ENCODE measurements at places on chromosomes 5 and 9. TPM values are rescaled to one million over a fixed set of nuclear protein-coding genes. Genes with fewer than 3 reads are reported as not detected.

DNA sequence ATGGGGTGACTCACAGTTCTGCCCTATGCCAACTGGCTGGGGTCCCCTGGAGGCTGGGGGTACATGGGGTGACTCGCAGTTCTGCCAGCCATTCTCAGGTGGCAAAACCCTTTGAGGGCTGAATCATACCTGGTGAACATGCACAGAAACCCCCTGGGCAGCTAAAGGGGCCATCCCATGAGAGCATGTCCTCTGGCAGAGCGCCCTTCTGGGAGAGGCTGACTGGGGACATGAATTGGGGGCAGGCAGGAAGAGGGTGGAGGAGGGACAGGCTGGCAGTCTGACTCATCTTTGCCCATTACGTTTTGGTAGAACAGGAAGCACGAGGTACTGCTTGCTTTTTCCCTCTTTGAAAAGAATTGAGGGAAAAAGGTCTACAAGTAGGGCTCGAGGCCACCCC, 16.7 kb downstream of the TRAF1 start:
- no peaks in the 10 kb centered on the region for H3K27me3 ChIP-seq
- no peak overlapping the region for H3K27ac ChIP-seq
- DNase-seq: no peak
- no peaks in the 10 kb centered on the region for H3K36me3 ChIP-seq

GRCh38 chr5:180553530-180553929, 37.8 kb downstream of the SCGB3A1 start:
- no peaks in the 10 kb centered on the region for H3K4me1 ChIP-seq
- H3K27ac ChIP-seq: no peak overlapping the region
- DNase-seq: no peak

GRCh38 chr9:91036826-91037510, 235.3 kb downstream of the SYK start:
- no peaks in the 10 kb centered on the region for H3K27me3 ChIP-seq
- no peaks in the 10 kb centered on the region for H3K36me3 ChIP-seq
- peak overlapping the region; percentile 34 for H3K4me3 ChIP-seq
- H3K4me1 ChIP-seq: peaks cover 12% of the 10 kb centered on the region

DNA sequence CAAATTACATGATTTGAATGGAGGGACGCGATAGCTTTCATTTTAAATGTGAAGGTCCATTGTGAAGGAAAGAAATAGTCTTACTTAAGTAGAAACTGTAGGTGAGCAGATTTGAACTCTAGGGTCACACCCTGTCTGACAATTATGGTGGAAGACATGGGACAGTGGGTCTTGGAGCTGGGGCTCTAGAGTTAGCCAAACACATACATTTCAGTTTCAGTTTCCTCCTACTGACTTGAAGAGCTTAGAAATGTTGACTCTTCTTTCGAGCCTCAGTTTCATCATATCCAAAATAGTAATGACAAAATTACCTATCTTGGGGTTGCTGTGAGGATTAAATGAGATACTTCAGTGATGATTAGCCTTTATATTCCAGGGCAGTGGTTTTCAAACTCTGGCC, 314.2 kb downstream of the NTRK2 start:
- H3K27me3 ChIP-seq: no peaks in the 10 kb centered on the region
- H3K4me1 ChIP-seq: no peaks in the 10 kb centered on the region
- H3K36me3 ChIP-seq: no peaks in the 10 kb centered on the region

- no peaks in the 10 kb centered on the region for H3K27me3 ChIP-seq
- no peak overlapping the region for H3K27ac ChIP-seq
- H3K36me3 ChIP-seq: no peaks in the 10 kb centered on the region
- no peak overlapping the region for H3K4me3 ChIP-seq
- no peaks in the 10 kb centered on the region for H3K4me1 ChIP-seq
These were observed 998.8 kb downstream of the MAT2B start for GRCh38 chr5:164504141-164504772.

The SLC1A1 gene
- 0.05 TPM for total RNA-seq

The PCDHGA2 gene
- total RNA-seq: 0.05 TPM

The ALDOB gene
- 0.67 TPM for total RNA-seq

The PCSK1 gene
- not detected for total RNA-seq

Measured in Panc1 (cell line).